ENCODE measurements at places on chromosomes 2 and 18.

DNA sequence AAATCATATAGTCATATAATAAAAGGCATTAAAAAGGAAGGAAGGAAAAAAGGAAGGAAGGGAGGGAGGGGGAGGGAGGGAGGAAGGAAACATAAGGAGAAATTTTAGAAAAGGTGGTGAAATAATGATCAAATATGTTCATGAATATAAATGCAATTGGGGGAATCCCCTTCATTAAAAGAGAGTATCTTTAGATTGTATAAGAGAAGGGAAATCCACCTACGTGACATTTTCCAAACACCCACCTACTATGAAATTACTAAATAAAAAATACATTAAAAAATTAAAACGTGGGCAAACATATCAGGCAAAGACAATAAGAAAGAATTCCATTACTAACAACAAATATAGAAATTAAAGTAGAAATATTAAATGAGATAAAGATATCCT lies 203.4 kb upstream of the PARD3B start:
- no peak for DNase-seq

- DNase-seq = no peak
Measured at GRCh38 chr2:158740621-158741020, 54.5 kb upstream of the DAPL1 start.

DNA sequence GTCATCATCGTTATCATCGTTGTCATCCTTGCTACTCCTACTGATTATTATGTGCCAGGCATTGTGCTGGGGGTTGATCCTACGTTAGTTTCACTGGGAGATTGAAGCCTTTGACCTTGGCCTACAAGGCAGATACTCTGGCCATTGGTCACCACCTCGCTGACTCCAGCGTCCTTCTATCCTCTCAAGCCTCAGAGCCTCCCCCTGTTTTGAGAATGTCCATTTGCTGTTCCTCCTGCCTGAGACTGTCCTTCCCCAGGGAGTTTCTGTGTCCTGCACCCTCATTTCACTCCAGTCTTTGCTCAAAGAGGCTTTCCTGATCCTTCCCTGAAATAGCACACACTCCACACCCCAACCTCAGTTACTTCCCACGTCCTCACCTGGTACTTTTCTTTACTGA lies 57.8 kb downstream of the ACAA2 start:
- DNase-seq = no peak

DNA sequence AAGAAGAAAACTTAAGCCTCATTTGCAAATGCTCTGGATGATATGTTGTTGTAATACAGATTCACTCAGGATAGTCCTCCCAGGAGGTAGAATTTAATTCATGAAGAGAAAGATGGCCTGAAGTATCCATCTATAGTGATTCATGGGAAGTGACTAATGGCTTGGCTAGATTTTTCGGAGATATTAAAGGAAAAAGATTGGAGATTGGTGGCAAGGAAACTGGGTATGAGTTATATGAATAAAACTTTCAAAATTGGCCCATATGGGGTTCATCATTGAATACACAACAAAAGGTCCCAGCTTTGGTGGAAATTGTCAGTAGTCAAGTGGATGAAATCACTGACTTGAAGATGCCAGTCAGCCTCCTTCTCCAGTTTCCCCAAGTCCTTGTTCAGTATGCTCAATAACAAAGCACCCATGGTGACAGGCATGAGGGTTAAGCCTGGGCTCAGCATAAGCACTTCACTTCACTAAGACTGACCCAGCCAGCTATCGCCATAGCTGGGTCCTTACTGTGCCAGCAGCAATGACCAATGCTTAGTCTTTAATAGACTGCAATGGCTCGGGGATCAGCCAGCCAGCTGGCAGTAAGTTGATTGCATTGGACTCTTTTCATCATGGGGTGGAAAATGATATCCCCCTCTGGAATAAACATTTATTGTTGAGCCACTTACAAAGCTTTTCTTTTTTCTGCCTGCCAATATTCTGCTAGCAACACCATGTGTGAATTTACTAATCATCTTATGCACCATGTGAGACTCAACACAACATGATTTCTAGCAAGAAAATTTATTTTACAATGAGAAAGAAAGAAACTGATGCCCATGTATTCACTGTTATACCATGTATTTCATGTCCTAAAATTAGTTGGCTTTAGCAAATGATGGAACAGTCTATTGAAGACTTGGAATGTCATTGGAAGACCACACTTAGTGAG lies 176.6 kb upstream of the TACR1 start:
- DNase-seq = no peak

DNA sequence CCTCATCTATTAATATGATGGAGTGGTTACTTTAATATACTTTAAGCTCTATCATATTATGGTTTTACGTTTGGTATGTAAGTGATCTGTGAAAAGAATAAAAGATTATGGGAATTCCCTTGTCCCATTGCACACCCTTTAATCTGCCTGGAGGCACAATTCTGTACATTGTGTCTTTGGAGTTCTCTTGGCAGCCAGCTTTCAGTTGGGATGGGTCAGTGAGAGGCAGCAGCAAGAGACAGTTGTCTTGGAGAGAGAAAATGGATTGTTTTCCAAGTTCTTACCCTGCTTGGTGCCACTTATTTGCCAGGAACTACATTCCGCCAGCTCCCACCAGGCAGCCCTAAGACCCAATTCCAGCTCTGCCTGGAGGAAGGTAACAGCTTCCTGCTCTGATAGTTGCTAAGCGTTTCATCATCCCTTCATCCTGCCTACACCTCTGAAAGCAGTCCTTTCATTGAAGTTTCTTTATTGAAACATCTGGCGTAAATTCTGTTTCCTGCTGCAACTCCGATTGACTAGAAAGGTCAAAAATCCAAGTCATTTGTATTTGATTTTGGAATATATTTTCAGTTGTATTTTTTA lies 365.2 kb downstream of the AKAIN1 start:
- DNase-seq = no peak

DNA sequence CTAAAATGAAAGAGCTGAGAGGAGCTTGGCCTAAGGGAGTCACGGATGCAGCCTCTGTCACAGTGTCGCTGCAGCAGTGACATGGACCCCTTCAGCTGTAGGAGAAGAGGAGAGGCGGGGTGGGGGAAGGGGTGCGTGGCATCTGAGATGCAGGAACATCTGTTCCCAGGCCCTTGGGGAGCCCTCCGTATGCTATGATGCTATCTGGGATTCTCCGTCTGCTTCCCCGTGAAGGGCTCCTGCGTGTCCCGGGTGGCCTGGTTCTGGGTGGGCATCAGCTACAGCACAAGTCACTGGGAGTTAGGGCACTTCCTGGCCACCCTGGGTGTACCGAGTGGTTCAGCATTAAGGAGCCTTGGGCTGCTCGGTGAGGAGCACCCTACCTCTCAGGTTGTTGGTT lies 35.6 kb upstream of the B3GNT7 start:
- DNase-seq = no peak

Data from activated T-cell treated with anti-CD3 and anti-CD28 coated beads for 1 hour (primary cell).